ENCODE measurements at places on chromosomes 3 and 15.

DNA sequence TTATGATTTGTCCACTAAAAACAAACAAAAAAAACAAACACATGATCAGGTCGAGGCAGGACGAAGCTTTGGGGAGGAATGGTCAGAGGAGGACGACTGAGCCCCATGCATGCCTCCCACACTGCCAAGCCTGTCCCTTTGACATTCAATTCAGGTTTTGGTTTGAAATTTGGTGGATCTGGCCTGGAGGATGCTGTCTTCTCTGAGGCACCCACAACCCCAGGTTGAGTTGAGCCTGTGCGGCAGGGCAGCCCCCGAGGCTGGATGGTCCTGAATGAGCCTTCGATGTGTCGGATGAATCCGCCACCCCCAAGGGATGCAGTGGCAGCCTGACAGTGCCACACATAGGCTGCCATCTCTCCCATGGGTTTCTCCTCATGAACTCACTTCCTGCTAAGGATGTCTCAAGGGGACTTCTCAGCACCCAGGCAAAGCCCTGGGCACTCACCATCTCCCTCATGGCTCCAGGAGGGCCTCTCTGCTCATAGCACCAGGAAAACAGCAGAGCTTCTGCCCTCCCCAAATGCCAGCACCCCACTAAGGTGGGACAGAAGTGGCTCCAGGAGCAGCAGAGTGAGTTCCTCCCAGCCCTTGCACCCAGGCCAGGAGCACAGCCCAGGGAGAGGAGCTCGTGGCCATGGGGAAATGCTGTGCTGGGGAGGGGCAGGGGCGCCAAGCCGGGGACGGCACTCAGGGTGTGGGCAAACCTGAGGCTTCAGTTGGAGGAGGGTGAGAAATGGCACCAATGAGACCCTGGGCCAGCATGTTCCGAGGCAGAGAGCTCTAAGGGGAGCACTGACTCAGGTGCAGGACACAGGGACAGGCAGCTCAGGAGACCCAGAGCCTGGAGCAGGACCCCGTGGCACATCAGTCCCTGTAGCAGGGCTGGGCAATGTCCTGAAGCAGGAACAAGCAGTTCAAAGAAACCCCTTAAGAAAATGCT lies 18.5 kb downstream of the PRR23E start:
- no peak for DNase-seq

GRCh38 chr3:114502204-114502603 lies 208.4 kb downstream of the TIGIT start:
- DNase-seq, result no peak

- DNase-seq, result no peak
These were observed 90.7 kb upstream of the GOLIM4 start for GRCh38 chr3:168186293-168186983.

- no peak for DNase-seq
These were observed 15.3 kb upstream of the PHC3 start for GRCh38 chr3:170196833-170197232.

DNA sequence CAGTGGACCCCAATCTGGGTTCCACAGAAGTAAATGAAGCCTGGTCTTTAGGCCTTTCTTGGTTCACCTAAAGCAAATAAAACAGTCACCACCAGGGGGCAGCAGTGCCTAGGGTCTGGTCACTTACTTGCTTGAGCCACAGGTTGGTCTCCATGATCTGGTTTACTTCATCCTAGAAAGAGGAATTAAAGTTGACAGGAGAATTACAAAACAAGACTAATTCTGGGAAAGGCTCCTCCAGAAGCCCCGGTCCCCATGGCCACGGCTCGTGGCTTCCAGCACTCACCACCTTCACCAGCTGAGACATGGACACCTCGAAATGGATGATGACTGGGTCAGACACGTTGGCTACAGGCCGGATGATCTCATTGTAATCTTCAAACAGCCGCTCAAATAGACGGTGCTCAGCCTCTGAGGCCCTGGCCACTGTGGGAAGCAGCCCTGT lies 2.3 kb downstream of the CHRNA3 start:
- DNase-seq, result peak; percentile 87

- peak; percentile 1 for DNase-seq
These were observed 894.9 kb downstream of the DIPK2A start for GRCh38 chr3:144866476-144866875.

DNA sequence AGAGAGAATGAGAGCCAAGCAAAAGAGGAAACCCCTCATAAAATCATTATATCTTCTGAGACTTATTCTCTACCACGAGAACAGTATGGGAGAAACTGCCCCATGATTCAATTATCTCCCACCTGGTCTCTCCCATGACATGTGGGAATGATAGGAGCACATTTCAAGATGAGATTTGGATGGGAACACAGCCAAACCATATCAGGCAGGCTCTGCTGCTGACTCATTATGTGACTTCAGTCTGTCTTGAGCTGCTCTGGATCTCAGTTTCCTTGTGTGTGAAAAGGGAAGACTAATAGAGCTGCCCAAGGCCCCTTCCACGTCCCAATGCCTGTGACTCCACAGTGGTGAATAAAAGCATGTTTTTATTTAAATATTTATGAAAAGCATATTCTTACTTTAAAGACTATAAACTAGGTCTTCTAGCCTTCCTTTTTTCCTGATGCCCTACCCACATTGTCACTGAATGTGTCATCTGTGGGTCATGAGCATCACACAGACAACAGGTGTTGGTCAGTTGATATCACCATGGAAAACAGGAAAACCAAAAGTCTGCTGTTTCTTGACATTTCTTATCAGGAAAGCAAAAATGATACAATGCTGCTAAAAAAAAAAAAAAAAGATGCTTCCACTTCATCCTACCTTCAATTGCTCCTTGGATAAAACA lies 96.0 kb upstream of the PPP2R3A start:
- no peak for DNase-seq

DNA sequence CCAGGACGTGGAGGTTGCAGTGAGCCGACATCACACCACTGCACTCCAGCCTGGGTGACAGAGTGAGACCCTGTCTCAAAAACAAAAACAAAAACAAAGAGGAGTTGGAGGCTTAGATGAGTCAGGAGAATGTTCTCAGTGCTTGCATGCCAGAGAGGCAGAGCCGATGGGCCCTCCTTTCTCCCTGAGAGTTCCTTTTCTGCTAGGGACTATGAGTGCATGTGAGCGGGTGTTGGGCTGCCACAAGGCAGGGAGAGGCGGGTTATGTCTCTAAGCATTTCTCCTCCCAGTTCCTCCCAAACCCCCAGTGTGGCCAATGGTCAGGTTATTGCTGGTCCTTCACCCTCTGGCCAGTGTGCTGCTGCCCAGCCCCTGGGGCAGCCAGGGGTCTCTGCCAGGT lies 45.1 kb downstream of the RTP1 start:
- no peak for DNase-seq
